ENCODE measurements at places on chromosomes 12 and 14.

- no peak for DNase-seq
Measured at GRCh38 chr12:130214686-130215395, 52.6 kb downstream of the FZD10 start.

DNA sequence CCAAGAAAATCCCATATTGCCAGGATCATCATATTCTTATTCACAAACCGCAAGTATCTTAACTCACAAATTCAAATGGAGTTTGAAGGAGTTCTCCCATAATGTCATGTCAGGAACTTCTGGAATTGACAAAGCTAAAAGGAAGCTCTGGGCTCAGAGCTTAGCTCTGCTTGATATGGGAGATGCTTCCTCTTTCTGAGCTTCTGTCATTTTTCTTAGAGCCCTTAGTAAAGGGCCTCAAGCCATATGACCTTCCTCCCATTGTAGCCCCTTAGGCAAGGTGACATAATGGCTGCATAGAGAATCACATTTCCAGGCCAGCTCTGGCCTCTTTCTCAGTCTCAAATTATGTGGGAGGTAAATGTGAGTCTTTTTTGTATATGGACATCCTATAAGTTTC lies 40.9 kb downstream of the SLC4A8 start:
- no peak for DNase-seq

- DNase-seq: no peak
Measured at GRCh38 chr12:20368114-20368650, at the start of gene PDE3A. TSS of gene PDE3A (plus strand) at chr12:20368537. CDS start at chr12:20369285, 748 bp downstream.

DNA sequence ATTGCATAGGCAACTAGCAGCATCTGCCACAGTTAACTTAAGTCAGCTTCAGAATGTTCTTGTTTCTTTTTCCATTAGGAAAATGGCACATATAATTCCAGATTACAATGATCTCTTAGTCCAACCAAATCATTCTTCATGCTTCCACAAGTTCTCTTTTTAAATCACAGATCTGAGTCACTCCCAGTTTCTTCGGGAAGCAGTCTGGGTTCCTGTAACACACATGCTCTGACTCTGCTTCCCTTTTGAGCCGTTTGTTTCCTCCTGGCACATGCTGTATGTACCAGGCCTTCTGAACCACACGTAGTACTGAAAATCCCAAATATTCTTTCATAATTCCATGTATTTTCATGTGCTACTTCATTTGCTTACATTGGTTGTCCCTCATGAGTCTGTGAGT lies 388.8 kb upstream of the PDE3A start:
- DNase-seq: no peak

DNA sequence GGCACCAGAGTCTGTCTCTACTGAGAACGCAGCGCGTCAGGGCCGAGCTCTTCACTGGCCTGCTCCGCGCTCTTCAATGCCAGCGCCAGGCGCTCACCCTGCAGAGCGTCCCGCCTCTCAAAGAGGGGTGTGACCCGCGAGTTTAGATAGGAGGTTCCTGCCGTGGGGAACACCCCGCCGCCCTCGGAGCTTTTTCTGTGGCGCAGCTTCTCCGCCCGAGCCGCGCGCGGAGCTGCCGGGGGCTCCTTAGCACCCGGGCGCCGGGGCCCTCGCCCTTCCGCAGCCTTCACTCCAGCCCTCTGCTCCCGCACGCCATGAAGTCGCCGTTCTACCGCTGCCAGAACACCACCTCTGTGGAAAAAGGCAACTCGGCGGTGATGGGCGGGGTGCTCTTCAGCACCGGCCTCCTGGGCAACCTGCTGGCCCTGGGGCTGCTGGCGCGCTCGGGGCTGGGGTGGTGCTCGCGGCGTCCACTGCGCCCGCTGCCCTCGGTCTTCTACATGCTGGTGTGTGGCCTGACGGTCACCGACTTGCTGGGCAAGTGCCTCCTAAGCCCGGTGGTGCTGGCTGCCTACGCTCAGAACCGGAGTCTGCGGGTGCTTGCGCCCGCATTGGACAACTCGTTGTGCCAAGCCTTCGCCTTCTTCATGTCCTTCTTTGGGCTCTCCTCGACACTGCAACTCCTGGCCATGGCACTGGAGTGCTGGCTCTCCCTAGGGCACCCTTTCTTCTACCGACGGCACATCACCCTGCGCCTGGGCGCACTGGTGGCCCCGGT lies at the start of gene PTGDR:
PTGDR (plus strand) TSS at position 198 of the 778 bp plus-strand sequence; CDS start at position 315, 117 bp downstream.
- DNase-seq: no peak

DNA sequence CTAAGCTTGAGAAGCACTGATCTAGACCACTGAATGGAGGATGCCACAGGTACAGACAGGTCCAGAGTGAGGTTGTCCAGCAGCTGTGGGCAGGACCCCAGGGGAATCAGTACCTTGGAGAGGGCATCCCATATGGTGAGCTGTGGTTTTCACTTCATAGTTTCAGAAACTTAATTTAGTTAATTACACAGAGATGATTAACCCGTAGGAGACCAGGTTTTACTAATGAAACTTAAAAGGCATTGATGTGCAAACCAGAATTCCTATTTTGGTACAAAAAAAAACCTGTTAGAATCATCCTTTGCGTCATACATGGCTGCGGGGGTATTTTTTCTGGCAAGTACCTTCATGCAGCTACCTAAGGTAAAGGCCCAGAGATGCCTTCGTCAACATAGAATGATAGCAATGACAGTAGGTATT lies 159.3 kb downstream of the DACT1 start:
- DNase-seq: no peak

GRCh38 chr12:89695830-89696229 lies 12.8 kb downstream of the ATP2B1 start:
- DNase-seq: no peak

DNA sequence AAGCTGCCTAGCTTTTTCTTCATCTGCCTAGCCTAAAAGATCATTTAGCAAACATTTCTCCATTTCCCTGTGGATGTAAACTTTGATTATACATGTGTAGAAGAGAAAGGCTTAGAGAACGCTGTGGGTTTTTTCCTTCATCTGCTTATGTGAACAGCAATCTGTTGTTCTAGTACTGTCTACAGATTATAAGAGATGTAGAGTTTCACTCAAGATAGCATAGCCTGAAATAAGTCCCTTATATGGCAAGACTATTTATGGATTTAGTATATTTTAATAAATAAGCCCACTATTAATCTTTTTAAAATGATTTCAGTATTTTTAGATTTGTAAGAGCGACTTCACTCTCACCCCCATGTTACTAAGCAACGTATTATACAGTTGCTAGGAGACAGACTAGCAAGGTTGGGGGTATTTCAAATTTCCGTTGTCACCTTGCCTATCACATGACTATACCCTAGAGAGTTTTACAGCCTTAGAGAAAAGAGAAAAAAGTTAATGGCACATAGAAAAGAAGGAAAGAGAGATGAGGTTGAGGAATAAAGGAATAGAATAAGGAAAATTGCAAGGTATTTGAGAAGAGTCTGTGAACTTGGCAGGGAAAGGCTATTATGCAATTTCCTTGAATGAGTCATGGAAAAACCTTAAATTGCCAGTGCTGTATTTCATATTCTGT lies 12.2 kb upstream of the TUBA1A start:
- DNase-seq: peak; percentile 73

- DNase-seq: no peak
Measured at GRCh38 chr12:59887178-59887577, 291.3 kb downstream of the SLC16A7 start.

- no peak for DNase-seq
Measured at GRCh38 chr14:20356422-20356821, 13.0 kb downstream of the PARP2 start.

- no peak for DNase-seq
Measured at GRCh38 chr14:101849640-101850039, 88.1 kb downstream of the PPP2R5C start.

DNA sequence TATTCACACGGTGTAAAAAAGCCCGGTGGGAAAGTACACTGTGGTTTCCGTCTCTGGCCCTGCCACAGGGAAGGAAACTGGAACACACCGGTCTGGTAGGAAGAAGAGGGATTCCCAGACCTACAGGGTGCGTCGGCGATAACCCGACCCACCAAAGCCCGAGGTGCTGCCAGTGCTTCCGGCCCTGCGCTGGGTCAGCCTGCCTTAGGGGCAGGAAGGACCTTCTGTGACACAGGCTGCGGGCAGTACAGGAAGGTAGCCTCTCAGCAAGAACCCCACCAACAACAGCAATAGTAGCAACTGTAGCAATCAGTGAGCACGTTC lies 169.5 kb upstream of the FKBP4 start:
- DNase-seq: no peak

DNA sequence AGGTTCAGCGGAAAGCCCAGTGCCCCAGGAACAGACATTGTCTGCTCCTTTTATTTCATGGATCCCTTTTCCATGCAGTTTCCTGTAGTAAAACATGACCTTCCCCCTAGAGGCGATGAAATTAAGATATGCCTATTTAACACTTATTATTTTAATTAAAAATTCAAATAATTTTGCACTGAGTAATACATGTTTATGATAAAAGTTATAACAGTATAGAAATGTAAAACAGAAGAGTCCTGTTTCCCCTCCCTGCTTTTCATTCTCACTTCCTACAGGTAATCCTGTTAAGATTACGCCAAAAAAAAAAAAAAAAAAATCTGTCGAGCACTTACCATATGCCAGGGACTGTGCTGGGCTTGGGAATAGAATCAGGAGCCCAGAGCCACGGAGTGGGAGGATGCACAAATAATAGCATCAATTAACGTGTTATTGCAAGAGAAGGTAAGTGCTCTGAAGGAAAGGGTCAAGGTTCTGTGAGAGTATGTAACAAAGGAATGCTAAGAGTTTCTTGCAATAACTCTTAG lies 830 bp upstream of the LPCAT3 start:
- no peak for DNase-seq

GRCh38 chr14:69226178-69226577 lies 33.8 kb upstream of the GALNT16 start:
- no peak for DNase-seq

GRCh38 chr12:79886917-79887519 lies 47.9 kb downstream of the PPP1R12A start:
- peak; percentile 11 for DNase-seq

- no peak for DNase-seq
Measured at GRCh38 chr14:45212231-45212630, 40.8 kb downstream of the MIS18BP1 start.

- no peak for DNase-seq
Measured at GRCh38 chr14:32109676-32110547, 32.8 kb downstream of the ARHGAP5 start.

DNA sequence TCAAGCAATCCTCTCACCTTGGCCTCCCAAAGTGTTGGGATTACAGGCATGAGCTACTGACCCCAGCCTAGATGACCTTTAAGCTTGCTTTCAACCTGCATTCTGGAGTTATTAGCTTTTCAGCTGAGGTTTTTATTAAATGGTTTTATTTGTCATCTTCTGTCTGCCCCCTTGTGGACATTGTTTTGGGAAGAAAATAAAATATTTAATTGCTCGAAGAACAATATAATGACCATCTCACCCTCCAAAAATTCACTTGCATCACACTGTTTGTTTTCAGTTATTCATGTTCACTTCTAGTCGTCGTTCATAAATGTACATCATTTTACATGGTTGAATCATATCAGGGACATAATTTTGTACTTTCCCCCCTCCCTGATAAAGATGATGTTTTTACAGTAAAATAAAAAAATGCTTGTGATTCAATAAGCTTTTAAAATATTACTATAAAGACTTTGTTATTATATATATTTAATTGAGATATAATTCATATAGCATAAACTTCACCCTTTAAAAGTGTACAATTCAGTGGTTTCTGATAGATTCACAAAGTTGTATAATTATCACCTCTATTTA lies 10.1 kb upstream of the SPATS2 start:
- DNase-seq: no peak

- DNase-seq: no peak
Measured at GRCh38 chr12:114165921-114166320, 199.8 kb upstream of the RBM19 start.

GRCh38 chr12:12503384-12504078 lies 59.1 kb downstream of the DUSP16 start:
- no peak for DNase-seq

DNA sequence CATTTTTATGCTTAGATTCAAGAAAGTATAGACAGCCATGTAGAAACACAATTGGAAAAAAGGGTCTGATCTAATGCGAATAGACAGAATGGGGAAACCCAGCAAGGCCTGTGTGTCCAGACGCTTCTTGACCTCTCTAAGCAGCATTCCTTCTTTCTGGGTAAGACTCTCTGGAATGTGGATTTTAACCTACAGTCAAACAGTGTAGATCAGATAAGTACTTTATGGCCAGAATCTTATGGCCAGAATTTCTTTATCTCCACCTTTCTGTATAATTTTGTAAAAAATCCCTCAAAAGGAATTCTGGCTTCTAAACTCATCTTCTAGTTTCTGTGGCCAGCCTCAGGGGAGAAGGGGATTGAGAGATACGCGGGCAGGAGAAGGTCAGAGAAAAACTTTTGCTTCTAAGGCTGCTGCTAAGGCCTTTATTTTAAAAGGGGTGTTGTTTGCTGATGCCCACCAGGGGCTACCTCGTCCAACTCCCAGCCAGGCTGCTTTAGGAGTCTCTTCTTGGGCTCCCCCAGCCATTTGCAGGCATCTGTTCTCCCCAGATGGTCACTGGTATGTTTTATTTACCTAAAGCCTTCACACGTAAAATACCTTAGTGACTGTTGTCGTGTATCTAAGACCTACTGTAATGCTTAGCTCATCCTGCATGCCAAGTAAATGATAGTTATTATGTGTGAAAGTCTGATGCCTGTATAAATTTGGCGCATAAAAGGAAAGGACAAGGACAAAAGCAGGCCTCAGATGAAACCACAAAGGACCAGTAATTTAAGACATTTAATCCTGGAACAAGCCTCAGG lies 68.4 kb downstream of the ANO6 start:
- DNase-seq: no peak

DNA sequence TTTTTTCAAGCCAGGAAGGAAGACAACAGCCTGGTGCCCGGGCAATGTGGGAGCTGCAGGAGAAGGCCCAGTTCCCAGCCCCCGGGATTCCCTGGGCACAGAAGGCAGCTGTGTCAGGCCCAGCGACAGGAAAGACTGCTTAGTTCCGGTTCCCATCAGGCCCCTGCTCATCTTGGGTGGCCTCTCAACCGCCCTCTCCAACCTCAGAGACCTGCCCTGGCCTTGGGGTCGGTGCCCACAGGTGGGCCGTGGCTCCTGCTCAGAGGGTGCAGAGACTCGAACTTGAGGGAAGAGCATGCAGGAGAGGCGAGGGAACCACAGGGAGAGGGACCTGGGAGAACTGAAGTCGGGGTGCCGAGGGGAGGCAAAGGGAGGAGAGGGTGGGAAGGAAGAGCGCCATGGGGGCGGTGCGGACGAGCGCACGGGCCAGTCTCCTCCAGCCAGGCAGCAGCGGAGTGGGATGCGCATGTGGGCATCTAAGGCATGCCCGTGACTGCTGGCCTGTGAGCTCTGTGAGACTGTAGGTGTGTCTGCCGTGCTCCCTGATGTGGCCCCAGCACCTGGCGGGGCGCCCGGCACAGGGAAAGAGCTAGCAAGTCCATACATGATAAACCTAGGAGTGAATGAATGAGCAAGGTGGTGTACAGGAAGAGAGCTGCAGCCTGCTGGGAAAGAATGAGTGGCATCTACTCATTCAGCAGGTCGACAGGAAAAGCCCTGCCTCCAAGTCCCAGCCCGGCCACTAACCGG lies 42.7 kb downstream of the SSH1 start:
- DNase-seq: no peak

DNA sequence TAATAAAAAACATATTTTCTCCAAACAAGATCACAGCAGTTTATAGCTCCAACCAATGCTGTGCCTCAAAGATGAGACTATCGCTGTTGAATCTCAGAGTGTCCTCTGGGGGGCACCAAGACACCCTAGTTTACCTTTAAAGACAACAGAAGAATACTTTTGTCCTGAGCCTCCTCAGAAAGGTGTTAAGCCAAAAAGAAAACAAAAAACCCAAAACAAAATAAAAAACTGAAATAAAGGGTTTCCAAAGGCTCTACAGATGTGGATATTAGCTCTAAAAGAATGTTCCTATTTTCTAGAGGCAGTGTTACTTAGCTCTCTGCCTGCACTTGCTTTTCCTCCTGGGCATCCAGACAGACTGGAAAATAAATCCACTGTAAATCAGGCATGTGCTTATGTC lies 86.9 kb upstream of the TTC7B start:
- peak; percentile 46 for DNase-seq

All from naive B cell (primary cell).